ENCODE measurements at places on chromosomes 1 and 21. TPM values are rescaled to one million over a fixed set of nuclear protein-coding genes. Genes with fewer than 3 reads are reported as not detected.

Gene PEA15
- total RNA-seq: 14.7 TPM

Gene HOOK1
- 16.8 TPM for total RNA-seq

GRCh38 chr1:193335806-193336428 is 149.5 kb upstream of the B3GALT2 start:
- DNase-seq: no peak
- no peaks in the 10 kb centered on the region for H3K36me3 ChIP-seq
- no peak overlapping the region for H3K27ac ChIP-seq
- no peak overlapping the region for H3K4me3 ChIP-seq

DNA sequence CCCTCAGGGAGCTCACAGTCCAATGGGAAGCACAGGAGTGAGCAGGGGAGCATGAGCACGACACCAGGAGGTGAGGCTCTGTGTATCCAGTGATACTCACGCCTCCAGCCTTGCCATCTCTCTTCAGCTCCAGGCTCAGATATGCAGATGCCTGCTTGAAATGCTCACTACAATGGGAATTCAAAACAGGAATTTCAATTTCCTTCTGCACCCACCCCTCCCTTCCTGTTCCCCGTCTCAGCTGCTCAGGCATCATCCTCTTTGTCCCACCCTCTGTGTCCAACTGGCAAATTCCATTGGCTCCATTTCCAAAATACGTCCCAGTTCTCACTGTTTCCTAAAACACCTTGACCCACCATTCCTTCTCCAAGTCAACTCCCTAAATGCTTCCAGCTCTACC is 58.9 kb downstream of the FBXO2 start:
- DNase-seq: no peak
- H3K4me1 ChIP-seq: no peaks in the 10 kb centered on the region
- no peaks in the 10 kb centered on the region for H3K27me3 ChIP-seq
- no peak overlapping the region for H3K27ac ChIP-seq

Gene FAM72C
- not detected for total RNA-seq

DNA sequence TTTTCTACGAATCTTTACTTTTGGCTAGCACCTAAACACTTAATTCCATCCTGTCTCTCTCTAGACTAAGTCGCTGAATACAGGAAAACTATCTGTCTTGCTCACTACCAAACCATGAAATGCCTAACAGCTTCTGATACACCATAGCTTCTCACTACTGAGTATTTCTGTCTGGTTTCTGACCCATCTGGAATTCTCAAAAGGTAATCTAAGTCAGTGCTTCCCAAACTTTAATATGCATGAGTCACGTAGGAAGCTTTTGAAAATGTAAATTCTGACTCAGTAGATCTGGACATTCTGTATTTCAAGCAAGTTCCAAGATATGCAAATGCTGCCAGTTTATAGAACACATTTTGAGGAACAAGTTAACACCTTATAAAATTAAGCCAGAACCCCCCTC is 9.2 kb upstream of the OVGP1 start:
- H3K27me3 ChIP-seq: no peaks in the 10 kb centered on the region
- H3K27ac ChIP-seq: no peak overlapping the region
- H3K4me1 ChIP-seq: no peaks in the 10 kb centered on the region

Gene NFASC
- not detected for total RNA-seq

Gene S100A7A
- total RNA-seq: not detected

DNA sequence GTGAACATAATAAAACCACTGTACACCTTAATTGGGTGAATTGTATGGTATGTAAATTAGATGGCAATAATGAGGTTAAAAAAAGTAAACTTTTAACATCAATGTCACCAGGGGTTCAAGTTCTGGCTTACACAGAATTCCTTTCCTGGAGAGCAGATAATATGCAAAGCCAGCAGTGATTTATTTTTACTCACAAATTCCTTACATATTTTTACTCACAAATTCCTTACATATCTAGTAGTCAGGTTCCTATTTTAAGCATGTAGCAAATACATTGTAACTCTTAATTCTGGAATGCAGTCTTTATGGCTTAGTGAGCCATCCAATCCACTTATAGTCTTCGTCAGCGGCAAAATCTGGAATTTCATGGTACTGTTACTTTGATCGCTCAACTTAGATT is 1.3 kb upstream of the UBE4B start:
- no peak overlapping the region for H3K27ac ChIP-seq
- no peak overlapping the region for H3K4me3 ChIP-seq
- H3K27me3 ChIP-seq: no peaks in the 10 kb centered on the region
- no peaks in the 10 kb centered on the region for H3K36me3 ChIP-seq
- peaks cover 17% of the 10 kb centered on the region for H3K4me1 ChIP-seq
- no peak for DNase-seq

- no peak for DNase-seq
- no peak overlapping the region for H3K27ac ChIP-seq
- H3K4me3 ChIP-seq: no peak overlapping the region
- H3K27me3 ChIP-seq: no peaks in the 10 kb centered on the region
- H3K4me1 ChIP-seq: peaks cover 2% of the 10 kb centered on the region
These were observed 32.8 kb downstream of the ELK4 start for GRCh38 chr1:205598841-205599668.

- DNase-seq: no peak
- no peaks in the 10 kb centered on the region for H3K36me3 ChIP-seq
- peaks cover 5% of the 10 kb centered on the region for H3K27me3 ChIP-seq
- H3K4me3 ChIP-seq: no peak overlapping the region
- no peaks in the 10 kb centered on the region for H3K4me1 ChIP-seq
These were observed 6.9 kb upstream of the DNAH14 start for GRCh38 chr1:224922404-224923164.

DNA sequence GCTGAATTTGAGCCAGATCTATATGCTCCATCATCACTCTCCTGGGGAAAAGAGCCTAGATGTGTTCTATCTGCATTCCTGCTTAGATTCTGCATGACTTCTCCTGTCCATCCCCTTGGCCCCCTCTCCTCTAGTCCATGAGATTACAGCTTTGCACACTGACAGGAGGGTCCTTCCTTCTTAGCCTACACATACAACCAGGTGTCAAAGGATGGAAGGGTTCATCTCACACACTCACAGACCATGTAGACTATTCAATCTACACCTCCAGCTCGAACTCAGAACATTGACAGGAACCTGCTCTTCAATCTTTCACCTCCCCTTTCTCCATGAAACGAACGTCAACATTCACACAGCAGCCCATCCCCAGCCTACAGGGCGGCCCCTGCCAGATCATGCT is 13.8 kb downstream of the C1orf116 start:
- DNase-seq: no peak
- no peak overlapping the region for H3K4me3 ChIP-seq
- H3K27me3 ChIP-seq: no peaks in the 10 kb centered on the region
- H3K36me3 ChIP-seq: no peaks in the 10 kb centered on the region
- H3K27ac ChIP-seq: no peak overlapping the region

DNA sequence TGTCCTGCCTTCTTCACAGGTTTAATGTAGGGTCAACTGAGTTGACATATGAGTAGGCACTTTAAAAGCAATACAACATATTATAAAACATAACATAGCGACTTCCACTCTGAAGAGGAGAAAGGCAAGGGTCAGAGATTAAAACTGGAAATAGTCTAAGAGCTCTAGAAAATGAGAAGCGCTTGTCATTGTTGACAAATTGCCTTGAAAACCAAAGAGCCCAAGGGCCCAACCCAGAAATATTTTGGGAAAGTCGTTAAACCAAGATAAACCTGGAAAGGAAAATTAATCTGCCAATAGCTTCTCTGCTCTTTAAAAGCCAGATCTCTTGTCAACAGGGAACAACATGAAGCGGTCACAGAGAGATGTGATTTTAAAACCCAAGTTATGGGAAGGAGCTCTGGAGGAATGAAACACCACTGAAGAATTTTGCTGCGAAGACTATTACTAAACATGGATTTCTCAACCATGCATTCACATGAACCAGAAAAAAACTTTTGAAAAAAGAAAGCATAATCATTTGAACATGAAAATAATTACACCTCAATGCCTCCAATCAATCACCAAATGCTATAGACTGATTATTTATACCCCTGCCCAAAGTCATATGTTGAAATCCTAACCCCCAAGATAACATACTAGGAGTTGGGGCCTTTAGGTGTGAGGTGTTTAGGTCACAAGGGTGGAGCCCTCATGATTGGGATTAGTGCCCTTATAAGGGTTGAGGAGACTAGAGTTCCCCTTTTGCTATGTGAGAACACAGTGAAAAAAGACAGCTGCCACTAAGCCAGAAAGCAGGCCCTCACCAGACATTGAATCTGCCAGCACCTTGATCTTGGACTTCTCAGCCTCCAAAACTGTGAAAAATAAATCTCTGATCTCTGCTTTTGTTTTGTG is 33.0 kb upstream of the MTF1 start:
- H3K36me3 ChIP-seq: no peaks in the 10 kb centered on the region
- H3K4me3 ChIP-seq: no peak overlapping the region
- no peak overlapping the region for H3K27ac ChIP-seq
- DNase-seq: no peak
- H3K27me3 ChIP-seq: no peaks in the 10 kb centered on the region
- no peaks in the 10 kb centered on the region for H3K4me1 ChIP-seq

GRCh38 chr1:175628548-175629317 is 114.7 kb downstream of the TNR start:
- no peak overlapping the region for H3K4me3 ChIP-seq
- no peaks in the 10 kb centered on the region for H3K4me1 ChIP-seq
- no peaks in the 10 kb centered on the region for H3K27me3 ChIP-seq
- no peaks in the 10 kb centered on the region for H3K36me3 ChIP-seq
- no peak for DNase-seq

Gene INTS7
- 8.7 TPM for total RNA-seq

DNA sequence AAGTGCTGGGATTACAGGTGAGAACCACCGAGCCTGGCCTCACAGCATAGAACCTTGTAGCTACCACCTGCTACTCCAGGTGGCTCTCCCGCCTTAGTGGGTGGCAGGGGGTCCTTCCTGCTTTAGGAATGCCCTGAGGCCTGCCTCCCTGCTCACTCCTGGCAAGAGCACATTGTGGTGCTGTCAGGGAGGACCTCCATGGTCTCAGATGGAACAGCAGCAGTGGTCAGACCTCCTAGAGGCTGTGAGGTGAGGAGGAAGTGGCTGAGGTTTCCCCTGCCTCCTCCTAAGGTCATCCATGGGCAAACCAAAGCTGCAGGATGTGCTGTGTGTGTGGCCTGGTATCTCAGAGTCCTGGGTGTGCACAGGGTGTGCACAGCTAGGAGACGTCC is 6.7 kb downstream of the SOX13 start:
- no peak overlapping the region for H3K27ac ChIP-seq
- no peaks in the 10 kb centered on the region for H3K4me1 ChIP-seq

Gene TRIM67
- total RNA-seq: not detected

- H3K27me3 ChIP-seq: peaks cover 5% of the 10 kb centered on the region
- H3K36me3 ChIP-seq: no peaks in the 10 kb centered on the region
- H3K4me1 ChIP-seq: peaks cover 11% of the 10 kb centered on the region
- no peak overlapping the region for H3K4me3 ChIP-seq
These were observed 1.4 kb downstream of the ZBTB8A start for GRCh38 chr1:32540605-32541004.

- H3K36me3 ChIP-seq: no peaks in the 10 kb centered on the region
- no peak overlapping the region for H3K27ac ChIP-seq
- no peaks in the 10 kb centered on the region for H3K4me1 ChIP-seq
- DNase-seq: no peak
- no peaks in the 10 kb centered on the region for H3K27me3 ChIP-seq
These were observed 214.6 kb downstream of the GRIK1 start for GRCh38 chr21:29725025-29725736.
